ENCODE measurements at places on chromosomes 1 and 21.

DNA sequence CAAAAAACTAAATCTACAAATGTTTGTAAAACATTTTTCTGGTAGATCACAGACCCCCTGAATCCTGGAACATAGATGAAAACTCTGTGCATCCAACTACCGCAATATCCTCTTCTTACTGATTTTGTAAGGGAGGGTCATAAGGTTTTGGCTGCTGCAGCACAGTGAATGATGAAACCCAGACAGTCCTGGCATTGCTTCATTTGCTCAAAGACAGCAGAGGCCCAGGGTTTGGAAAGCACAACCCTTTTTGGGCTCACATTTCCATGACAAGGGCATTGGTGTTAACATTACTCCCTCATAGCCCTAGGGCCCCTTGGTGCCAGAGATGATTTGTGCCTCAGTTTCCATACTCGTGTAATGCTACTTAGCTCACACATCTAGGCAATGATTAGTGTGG lies 51.2 kb downstream of the PLXNA2 start:
- no peak for DNase-seq

- DNase-seq, result no peak
These were observed 3.6 kb downstream of the NUP210L start for GRCh38 chr1:154151311-154151710.

DNA sequence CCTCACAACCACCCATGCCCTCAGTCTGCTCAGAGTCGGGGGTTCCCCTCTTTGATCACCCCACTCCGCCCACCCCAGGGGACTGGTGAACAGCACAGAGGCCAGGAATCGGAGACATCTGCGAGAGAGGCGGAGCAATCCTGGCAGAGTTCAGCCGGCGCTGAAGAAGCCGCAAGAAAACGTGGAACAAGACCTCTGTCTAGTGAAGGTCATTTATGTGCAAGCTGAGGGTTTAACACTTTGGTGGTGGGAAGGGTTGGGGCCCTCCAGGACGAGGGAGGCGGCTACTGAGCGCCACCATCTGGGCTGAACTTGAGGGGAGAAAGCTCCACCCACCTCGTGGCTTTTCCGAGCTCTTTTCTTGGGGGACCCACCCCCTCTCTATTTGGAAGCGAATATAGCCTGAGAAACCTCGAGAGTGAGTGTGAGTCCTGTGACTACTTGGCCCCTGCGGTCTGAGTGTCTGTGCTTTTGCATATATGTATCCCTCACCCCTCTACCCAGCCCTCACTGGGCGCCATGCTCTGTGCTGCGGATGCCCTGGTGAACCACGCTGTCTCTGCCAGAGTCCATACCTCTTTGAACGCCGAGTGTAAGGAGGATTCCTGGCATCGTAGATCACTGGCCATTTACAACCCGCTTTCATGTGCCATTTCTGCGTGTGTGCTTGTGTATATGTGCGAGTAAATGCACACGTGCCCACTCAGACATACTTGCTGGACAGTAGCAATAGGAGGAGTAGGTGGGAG lies 1.2 kb upstream of the EPHA10 start:
- no peak for DNase-seq

DNA sequence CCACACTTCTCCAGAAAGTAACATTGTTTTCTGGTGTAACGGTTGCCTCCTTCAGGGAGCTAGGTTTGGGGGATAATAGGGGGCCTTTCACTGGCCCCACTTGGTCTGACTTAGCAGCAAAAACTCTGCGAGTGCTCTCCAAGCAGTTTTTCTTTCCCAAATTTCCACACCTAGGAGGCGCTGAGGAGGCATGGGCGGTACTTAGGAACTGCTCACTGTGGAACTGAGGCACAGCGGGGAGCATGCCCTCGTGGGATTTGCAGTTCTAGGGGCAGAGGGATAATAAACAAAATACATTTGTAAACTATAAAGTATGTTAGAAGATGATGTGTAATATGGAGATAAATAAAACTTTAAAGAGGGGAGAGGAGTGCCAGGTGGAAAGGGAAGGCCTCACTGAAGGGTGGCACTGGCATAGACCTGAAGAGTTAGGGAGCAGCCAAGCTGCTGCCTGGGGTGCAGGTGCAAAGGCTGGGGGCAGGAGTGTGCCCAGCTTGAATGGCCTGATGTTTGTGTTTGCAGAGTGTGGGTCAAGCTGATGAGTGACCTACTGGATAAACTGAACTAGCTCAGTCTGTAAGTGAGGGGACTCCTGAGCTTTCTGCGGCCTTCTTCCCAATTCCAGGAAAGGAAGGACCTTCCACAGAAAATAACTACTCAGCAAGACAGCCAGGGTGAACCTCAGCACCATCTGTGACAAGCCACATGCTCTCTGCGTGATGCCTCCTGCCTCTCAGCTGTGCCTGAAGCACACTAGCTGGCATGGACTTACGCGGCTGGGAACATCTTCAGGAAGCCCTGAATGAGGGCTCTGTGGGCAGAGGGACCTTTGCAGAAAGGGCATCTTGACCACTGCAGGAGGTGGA lies 1.9 kb downstream of the EPHX1 start:
- DNase-seq, result no peak

DNA sequence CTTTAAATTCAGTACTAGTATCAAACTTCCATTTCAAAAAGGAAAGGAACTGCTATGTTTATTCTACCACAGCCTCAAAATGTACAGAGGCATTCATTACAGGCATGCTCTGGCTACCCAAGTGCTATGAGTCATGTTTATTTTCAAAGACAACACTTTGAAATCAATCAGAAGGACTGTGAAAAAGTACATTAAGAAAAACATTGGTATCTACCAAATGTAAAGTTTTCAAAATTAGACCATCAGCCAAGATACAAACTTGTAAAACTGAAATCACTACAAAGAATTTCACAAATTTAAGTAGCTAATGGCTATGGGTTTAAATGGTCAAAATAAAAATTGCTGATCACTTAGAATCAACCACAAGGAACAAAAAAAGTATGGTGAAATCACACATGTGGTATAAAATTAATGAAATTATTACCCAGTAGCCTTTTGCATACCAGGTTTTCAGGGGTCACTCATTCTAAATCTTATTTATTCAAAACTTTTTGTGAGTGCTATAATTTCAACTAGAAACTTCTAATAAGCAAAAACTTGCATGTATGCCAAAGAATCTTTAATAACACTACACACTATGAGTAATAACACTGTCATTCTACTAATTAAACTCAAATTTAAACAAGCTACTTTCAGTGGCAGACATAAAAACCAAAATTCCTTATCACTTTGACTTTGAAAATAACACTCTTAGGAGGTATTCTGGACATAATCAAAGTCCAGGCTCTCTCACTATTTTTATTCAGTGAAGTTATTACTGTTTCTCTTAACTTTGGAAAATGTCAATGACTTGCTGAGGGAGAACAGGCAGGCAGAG lies 49.2 kb downstream of the ENAH start:
- no peak for DNase-seq

- no peak for DNase-seq
These were observed 12.1 kb upstream of the SGIP1 start for GRCh38 chr1:66521721-66522365.

GRCh38 chr1:156815307-156815826 lies 1.3 kb downstream of the SH2D2A start:
- DNase-seq, result peak; percentile 61

GRCh38 chr1:13889495-13889894 lies 189.5 kb downstream of the PRDM2 start:
- DNase-seq, result no peak

GRCh38 chr1:200834383-200834782 lies 38.4 kb upstream of the GPR25 start:
- no peak for DNase-seq

GRCh38 chr1:111441573-111442192 lies 7.4 kb downstream of the WDR77 start:
- peak; percentile 84 for DNase-seq

- no peak for DNase-seq
These were observed 187.0 kb upstream of the RUNX1 start for GRCh38 chr21:35236090-35236489.

- no peak for DNase-seq
These were observed 10.3 kb upstream of the C1orf198 start for GRCh38 chr1:230878591-230878990.
